SIG-M5 (cell line): ENCODE measurements at places on chromosomes 6 and 20.

- DNase-seq: no peak
Measured at GRCh38 chr6:140041571-140042332, 667.3 kb upstream of the CITED2 start.

GRCh38 chr6:20271818-20272217 is 59.5 kb upstream of the MBOAT1 start:
- no peak for DNase-seq

DNA sequence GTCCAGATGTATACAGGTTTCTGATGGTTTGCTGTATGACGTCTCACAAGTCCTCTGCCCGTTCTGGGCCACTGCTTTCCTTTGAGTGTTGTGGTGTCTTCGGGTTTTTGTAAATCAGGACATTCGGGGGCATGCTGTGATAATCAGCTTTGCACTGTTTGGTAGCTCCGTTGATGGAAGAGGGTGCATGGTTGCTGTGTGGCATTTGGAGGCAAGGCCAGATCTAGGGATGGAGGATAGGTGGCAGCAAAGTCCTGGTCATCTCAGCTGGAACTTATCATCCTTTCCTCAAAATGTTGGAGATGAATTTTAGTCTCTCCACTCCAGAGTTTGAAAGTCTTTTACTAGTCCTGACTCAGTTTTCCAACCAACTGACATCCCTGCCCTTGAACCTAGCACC is 91.0 kb downstream of the SCP2D1 start:
- no peak for DNase-seq

GRCh38 chr20:6654513-6655252 is 112.8 kb upstream of the BMP2 start:
- no peak for DNase-seq

DNA sequence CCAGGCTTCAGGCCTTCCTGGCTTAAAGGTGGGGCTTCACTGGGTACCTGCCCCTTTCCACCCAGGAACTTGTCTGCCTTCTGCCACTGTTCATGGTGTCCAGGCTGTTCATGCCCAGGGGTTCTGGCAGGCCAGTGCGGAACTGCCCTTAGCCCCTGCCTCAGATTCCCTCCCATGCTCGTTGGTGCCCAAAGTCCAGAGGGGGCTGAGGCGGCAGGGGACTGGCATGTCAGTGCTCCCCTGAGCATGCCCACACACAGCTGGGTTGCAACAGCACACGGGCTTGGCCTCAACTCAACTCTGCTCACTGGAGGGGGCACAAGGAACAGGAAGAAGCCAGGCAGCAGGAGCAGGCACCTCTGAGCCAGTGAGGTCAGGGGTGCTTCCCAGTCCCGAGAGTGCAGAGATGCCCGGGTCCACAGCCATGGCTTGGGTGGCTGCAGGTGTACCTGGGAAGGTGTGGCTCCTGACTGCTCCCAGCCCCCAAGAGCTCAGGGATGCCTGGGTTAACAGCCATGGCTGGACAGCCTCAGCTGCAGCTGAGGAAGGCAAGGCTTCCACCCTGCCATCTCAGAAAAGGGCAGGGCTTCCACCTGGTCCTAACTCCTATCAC is 845.9 kb downstream of the EYS start:
- no peak for DNase-seq

DNA sequence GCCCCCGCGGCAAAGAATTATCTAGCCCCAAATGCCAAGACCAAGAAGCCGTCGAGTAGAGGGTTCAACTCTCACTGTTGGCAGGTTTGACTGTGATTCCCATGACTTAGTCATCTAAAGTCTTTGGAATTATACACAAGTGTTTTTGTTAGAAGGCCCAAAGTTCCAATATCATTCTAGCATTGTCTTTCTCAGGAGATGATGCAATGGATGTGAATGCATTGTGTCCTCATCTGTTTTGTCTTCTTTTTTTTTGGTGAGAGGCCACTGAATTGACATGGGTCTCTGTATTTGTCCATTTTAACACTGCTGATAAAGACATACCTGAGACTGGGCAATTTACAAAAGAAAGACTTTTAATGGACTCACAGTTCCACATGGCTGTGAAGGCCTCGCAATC is 290.5 kb upstream of the ZFP64 start:
- no peak for DNase-seq
